ENCODE measurements at places on chromosomes 1 and 21.

DNA sequence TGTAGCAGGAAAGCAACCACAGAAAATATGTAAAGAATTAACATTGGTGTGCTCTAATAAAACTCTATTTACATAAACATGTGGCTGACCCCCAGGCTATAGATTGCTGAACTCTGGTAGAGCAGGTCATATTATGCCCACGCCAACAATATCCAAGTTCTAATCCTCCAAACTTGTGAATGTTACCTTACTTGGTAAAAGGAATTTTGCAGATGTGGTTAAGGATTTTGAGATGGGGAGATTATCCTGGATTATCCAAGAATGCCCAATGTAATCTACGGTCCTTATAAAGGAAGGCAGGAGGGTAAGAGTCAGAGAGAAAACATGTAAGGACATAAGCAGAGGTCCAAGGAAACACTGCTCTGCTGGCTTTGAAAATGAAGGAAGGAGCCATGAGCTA, 201.0 kb downstream of the USH2A start:
- no peak for DNase-seq

GRCh38 chr1:52825868-52826267, 16.7 kb upstream of the ZYG11A start:
- DNase-seq = no peak

GRCh38 chr1:154960446-154961136, 991 bp downstream of the PYGO2 start:
- DNase-seq = no peak

DNA sequence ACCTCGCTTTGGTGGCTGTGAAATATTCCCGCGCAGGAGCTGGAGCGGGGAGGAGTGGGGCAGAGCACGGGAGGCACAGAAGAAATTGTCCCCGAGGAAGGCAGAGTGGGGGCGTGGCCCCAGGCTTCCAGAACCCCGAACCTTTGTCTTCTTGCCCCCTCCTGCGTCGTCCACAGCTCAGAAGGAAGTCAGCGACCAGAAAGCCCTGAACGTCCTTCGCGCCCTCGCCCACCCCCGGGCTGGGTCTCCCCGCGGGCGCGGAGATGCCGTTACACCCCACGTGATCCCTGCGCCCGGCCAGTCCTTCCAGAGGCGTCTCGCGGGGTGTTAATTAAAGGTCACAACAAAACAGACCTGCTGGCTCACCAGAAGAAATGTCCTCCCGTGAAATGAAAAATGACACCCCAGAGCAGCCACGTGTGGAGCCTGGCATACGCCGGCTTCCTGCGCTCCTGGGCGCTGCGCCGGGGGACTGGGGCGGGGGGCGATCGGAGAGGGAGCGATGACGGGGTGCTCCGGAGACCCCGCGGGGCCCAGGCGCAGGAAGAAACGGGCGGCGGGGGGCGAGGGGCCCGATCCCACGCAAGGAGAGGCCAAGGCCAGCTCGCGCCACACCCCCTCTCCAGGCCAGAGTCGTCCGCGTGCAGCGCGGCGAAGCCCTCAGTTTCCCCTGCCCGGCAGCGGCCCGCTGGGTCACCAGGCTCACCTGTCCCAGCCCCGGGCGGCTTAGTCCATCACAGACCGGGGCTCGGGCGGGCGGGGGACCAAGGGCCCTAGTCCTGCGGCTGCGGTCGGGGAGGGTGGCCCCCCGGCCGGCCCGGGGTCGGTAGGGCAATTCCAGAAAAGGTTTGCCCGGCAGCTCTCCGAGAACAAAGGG, 995 bp upstream of the KIF26B start:
- DNase-seq = peak; percentile 8

- DNase-seq = peak; percentile 32
Measured at GRCh38 chr1:185345913-185346720, 29.1 kb upstream of the IVNS1ABP start.

DNA sequence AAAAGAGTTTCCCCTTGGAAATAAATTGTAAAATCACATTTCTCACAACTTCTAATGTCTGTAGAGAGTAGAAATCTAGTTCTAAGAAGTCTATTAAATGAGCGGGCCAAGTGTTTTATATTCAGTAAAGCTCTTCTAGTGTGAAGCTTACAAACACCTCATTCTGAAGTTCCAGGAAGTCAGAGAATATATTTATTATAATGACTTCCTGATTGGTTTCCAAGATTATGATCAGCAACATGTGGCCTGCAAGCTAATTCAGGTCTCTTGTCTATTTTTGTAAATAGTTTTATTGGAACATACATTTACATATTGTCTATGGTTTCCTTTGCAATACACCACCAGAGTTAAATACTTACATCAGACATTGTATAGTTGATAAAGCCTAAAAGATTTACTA, 603.9 kb downstream of the AMY1C start:
- DNase-seq = no peak

GRCh38 chr1:230170622-230171021, 103.6 kb downstream of the GALNT2 start:
- DNase-seq = no peak

- no peak for DNase-seq
Measured at GRCh38 chr1:70003211-70003908, 202.0 kb downstream of the LRRC40 start.

- no peak for DNase-seq
Measured at GRCh38 chr1:241837901-241838300, 10.1 kb upstream of the EXO1 start.

GRCh38 chr1:181102841-181103240, 14.3 kb downstream of the IER5 start:
- DNase-seq = no peak

DNA sequence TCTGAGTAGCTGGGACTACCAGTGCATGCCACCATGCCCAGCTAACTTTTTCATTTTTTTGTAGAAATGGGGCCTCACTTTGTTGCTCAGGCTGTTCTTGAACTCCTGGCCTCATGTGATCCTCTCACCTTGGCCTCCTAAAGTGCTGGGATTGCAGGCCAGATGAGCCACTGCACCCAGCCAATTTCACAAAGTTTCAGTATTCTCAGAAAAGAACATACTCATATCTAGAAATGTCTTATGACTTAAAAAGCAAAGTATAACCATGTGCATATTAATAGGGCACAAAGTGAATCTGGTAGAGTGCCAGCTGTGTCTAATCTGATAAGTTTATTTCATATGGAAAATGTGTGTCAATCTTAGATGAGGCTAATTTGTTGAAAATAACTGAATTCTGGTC, 87.5 kb upstream of the CACYBP start:
- no peak for DNase-seq

- peak; percentile 88 for DNase-seq
Measured at GRCh38 chr1:109790735-109791494, 27.2 kb upstream of the EPS8L3 start.

DNA sequence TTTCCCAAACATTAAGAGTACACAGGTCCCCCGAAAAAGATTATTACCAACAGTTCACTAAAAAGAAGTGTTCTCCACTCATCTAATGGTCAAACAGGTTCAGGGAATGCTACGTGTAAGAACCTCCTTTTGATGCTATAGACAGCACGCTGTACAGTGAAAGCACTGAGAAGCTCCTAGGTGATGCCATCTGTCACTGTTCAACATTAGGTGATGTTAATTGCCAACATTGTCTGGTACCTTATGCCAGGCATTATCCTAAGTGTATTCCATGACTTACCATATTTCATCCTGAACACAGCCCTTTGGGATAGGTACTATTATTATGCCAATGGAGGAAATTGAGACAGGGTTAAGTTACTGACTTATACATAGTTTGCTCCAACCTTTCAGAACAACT, 82.1 kb downstream of the DAB1 start:
- DNase-seq = no peak

DNA sequence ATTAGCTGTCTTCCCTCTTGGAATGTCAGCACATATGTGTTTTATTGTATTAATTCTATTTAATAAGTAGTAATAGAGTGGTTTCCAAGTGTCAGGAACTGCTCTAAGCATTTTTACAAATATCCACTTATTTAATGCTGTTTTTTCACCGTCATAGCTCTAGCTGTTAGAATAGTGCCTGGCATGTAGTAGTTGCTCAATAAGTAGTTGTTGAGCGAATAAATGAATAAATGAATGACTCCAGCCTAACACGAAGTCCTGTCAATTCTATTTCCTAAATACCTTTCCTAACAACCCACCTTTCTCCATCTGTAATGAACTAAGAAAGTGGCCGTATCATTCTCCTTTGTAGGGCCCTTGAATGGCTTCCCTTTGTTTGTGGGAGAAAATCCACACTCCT, 312.5 kb downstream of the DISC1 start:
- no peak for DNase-seq

- DNase-seq = no peak
Measured at GRCh38 chr1:171310661-171311087, 3.3 kb upstream of the FMO4 start.

GRCh38 chr1:2061065-2061778, 11.0 kb downstream of the PRKCZ start:
- DNase-seq = no peak

DNA sequence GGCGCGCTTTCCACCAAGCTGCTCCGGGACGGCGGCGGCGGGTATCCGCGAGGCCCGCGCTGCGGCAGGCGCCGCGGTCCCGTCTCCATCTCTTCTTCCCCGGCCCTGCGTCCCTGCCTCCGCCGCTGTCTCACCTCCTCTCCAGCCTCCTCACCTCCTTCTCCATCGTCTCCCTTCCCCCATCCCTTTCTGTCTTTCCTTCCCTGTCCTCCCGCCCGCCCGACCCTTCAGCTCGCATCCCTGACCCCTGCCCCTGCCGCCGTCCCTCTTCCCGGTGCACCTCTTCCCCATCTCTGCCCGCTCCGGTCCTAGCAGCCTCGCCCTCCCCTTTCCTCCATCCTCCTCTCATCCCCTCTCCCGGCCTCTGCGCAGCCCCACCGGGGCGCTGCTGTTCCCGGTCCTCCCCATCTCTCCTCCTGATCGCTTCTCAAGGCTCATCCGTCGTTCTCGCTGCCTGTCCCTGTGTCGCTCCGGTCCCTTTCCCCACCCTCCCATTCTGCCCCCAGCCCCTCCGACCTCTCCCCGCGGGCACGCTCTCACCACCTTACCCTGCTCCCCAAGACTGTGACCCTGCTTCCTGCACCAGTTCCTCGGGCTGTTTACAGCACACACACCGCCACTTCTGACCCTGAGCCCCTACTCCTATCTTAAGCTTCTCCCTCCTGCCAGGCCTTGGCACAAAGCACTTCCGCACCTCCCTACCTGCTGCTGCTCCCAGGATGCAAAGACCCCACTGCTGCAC, 760 bp upstream of the NPHP4 start:
- DNase-seq = no peak

DNA sequence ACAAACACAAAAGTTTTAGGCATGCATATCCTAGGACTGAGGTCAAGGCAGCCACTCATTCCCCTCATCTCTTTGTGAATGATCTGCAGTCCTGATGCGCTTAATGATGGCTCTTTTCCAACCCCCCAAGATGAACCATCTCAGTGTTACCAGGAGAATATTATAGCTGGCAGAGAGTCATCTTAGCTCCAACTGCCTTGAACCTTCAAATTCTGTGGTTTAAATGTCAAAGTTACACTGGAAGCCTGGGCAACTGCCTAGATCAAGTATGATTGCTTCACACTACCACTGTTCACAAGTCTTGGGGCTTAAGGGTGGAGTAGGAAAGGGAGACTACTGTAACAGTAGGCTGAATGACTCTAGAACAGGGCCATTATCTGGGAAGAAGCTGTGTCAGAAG, 8.0 kb upstream of the MYBPHL start:
- DNase-seq = no peak

GRCh38 chr1:33902486-33903209, 38.8 kb downstream of the HMGB4 start:
- no peak for DNase-seq

GRCh38 chr1:78722521-78722920, 72.9 kb downstream of the IFI44 start:
- no peak for DNase-seq

DNA sequence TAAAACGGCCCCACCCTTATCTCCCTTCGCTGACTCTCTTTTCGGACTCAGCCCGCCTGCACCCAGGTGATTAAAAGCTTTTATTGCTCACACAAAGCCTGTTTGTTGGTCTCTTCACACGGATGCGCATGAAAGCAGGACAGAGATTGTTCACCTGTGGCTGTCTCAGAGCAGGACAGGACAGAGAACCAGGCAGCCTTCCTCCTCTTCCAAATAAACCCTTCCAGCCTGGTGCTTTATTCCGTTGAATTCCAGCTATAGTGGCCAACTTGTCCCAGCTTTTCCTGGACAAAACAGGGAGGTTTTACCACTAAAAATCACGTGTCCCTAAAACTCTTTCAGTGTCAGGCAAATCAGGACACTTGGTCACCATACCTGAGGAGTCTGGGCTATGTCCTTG, 9.5 kb upstream of the DMRTB1 start:
- DNase-seq = no peak

DNA sequence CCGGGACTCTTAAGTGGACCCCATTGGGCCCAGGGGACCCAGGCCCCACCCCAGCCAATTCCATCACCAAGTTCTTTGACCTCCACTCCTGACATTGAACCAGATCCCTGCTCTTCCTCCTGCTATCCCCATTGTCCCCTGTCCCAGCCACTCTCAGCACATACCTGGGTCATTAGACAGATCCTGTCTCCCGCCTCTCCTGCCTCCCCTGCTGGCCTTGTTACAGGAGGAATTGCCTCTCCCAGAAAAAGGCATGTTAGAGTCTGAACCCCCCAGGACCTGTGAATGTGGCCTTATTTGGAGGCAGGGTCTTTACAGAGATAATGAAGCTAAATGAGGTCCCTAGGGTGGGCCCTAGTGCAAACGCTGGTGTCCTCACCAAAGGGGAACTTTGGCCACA, 301.9 kb downstream of the NPHP4 start:
- DNase-seq = no peak

DNA sequence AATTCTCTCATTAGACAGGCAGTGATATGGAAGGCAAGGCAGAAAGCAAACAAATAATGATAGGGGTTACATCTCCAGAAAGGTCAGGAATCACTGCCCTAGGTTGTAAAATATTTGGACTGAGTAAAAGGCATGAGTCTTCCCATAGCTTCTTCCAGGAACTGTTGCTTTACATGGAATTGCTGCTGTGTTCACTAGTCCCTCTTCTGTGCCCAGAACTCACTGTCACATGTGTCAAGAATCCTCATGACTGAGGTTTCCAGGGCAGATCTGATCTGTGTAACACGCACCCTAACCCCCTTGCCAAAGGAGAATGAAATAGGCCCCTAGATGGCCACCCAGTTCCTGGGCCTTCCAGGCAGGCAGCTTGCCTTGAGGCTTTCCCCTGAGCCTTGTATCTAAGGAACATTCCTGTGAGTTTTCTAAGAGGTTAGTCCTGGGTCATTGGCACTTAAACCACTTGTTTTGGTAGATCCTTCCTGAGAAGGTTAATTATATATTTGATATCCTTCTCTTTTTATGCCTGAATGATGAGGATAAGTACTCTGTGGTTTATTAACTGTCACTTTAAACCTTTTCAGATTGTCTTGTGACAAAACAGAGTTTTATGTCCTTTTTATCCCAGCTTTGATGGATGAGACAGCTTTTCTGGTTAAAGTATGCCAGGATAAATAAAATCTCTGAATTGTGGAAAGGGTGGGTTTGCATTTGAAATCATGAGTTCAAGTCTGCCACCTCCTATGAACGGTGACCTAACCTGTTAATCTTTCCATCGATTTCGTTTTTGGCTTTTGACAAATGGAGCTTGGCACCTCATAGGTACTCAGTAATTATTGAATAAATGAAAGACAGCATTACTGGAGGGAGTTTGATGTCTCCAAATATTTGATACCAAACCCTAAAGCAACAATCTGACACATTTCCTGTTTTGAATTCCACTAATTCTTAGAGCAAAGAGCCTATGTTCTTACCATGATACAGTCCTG, 163.3 kb downstream of the DHRS3 start:
- no peak for DNase-seq
